ENCODE measurements at places on chromosomes 2 and 18. TPM values are rescaled to one million over a fixed set of nuclear protein-coding genes. Genes with fewer than 3 reads are reported as not detected.

LIMS4 gene
- total RNA-seq, result 0.25 TPM

PRLH gene
- total RNA-seq, result not detected

CD28 gene
- 0.25 TPM for total RNA-seq

ELOA2 gene
- not detected for total RNA-seq

Data from temporal lobe (tissue), 4 donors.